ENCODE measurements at places on chromosomes 1 and 21. TPM values are rescaled to one million over a fixed set of nuclear protein-coding genes. Genes with fewer than 3 reads are reported as not detected.

The KPRP gene
- total RNA-seq, result not detected

The HLX gene
- 8.2 TPM for total RNA-seq

The NCF2 gene
- 2.6 TPM for total RNA-seq

The ILDR2 gene
- total RNA-seq, result 18.5 TPM

GRCh38 chr1:60949826-60950197 is 132.5 kb upstream of the NFIA start:
- no peaks in the 10 kb centered on the region for H3K36me3 ChIP-seq
- H3K4me1 ChIP-seq, result no peaks in the 10 kb centered on the region
- no peak overlapping the region for H3K4me3 ChIP-seq
- no peak for DNase-seq

GRCh38 chr1:1244192-1244811 is 2.2 kb downstream of the C1QTNF12 start:
- no peaks in the 10 kb centered on the region for H3K27me3 ChIP-seq
- H3K4me1 ChIP-seq, result no peaks in the 10 kb centered on the region
- no peak overlapping the region for H3K27ac ChIP-seq
- DNase-seq, result no peak

DNA sequence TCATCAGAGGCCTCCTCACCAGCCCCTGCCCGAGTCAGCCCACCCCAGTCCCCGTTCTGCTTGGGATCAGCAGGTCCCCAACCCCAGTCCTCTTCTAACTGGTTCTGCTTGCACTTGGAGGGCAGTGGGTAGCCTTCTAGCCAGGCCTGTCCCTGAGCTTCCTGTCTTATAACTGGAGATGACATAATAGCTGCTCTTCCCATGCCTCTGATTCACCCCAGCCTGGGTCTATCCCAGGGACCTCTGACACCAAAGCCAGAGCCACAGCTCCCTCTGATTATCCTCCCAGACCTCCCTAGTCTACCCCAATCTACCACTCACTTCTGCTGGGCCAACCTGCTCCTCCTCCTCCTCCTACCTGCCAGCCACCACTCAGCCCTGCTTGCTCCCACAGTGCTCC is 31.4 kb downstream of the IQGAP3 start:
- no peak for DNase-seq
- H3K36me3 ChIP-seq, result peaks cover 23% of the 10 kb centered on the region
- no peak overlapping the region for H3K4me3 ChIP-seq
- H3K27ac ChIP-seq, result no peak overlapping the region
- peaks cover 9% of the 10 kb centered on the region for H3K4me1 ChIP-seq

DNA sequence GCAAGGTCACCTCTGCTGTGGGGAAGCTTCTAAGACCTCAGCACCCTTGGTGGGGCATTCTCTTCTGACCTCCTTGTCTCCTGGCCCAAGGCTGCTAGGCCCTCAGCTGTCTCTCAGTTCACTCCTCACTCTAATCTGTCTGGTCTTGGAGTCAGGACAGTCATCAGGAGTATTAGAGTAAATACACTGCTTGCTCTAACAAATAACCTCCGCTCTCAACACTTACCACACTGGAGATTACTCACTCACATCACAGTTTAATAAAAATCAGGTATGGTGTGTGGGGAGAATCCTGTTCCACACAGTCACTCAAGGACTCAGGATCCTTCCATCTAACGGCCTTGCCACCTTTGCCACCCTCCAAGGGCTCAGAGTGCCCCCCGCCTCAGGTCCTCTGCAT is 26.6 kb upstream of the TMEM61 start:
- no peaks in the 10 kb centered on the region for H3K36me3 ChIP-seq
- H3K27me3 ChIP-seq, result peaks cover 14% of the 10 kb centered on the region
- H3K4me3 ChIP-seq, result no peak overlapping the region
- no peak overlapping the region for H3K27ac ChIP-seq

DNA sequence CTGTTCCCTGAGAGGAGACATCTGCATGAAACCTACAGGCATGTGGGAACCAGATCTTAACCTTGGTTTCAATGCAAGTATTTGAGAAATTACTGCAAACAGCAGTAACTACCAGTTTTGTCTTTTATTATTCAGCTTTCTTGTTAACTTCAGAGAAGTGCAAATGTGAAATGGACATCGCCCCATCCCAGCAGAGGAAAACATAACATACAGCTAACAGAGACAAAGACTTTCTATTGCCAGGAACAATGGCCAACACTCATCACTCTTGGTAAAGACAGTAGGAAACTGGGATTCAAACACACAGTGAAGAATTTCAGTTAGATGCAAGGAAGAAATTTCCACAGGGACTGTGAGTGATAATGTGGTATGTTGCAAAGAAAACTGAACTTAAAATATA is 115.1 kb downstream of the SLC30A10 start:
- H3K36me3 ChIP-seq, result no peaks in the 10 kb centered on the region
- DNase-seq, result no peak
- no peak overlapping the region for H3K4me3 ChIP-seq
- H3K4me1 ChIP-seq, result no peaks in the 10 kb centered on the region

DNA sequence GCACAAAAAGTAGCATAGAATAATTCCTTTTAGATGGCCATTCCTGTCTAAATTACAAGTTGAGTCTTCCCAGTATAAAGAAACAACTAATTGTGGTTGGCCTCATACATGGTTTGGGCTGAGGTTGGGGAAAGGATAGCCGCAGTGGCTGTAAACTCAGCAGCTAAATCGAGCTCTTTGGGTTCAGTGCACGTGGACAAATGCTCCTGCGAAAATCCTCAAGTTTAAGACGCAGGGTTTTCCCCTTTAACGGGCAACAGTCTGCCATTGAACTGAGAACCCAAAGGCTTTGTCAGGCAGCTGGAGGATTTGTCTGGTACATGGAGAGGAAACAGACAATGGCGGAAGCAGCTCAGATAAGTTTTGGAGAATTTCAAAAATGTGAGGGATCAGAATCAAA is 331.9 kb downstream of the TGFB2 start:
- H3K4me3 ChIP-seq, result no peak overlapping the region
- no peaks in the 10 kb centered on the region for H3K36me3 ChIP-seq
- DNase-seq, result no peak
- H3K27ac ChIP-seq, result no peak overlapping the region
- H3K27me3 ChIP-seq, result no peaks in the 10 kb centered on the region

Measured in activated T-helper 2 cell treated with anti-CD3 and anti-CD28 coated beads, Interferon-gamma antibody, Interleukin-2, Interleukin-4, amounts not matched to agents 10 μg/mL and 5 μg/mL and 100 μg/mL, durations not matched to agents 14 hours and 24 hours and 36 hours (primary cell).